ENCODE measurements at places on chromosomes 3 and 15.

DNA sequence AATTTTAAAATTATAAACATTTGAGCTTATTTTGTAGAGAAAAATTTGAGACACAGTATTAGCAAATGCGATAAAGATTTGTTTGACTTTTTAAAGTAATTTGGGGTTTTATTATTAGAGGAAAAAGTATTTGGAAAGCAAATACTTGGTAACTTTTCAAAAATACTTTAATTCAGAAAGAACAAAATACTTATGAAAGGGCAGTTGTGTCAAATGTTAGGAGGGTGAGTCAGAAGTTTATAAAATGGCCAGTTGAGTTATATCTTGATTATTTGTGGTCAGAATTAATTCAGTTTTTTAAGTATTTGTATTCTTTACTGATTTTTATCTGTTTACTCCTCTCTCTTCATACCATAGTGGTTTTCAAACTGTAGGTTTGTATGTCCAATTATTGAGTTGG is 12.1 kb downstream of the LACTB start:
- DNase-seq, result no peak

DNA sequence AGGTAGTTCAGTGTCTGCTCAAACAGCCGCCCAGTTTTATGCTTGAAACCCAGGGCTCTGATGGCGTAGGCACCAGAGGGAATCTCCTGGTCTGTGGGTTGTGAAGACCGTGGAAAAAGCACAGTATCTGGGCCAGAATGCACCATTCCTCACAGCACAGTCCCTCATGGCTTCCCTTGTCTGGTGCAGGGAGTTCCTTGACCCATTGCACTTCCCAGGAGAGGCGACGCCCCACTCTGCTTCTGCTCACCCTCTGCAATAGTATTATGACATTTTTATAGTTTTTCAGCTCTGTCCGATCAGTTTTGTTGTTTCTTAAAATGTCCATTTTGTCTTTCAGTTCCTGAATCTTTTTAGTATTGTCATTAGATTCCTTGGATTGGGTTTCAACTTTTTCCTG is 343.5 kb downstream of the EDEM1 start:
- no peak for DNase-seq

DNA sequence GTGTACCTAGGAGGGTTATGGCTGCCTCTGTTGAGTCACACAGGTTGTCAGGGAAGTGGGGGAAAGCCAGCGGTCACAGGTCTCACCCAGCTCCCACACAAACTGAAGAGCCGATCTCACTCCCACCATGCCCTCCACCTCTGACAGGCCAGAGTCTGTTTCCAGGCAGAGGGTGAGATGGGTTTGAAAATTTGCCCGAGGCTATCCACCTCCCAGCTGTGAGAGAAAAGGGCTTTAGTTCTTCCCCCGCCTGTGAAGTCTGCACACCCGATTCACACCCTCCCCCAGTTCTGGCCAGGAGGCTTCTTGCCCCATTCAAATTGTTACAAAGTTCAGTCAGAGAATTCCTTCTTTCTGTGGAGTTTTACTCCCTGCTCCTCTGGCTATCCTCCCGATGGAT is 446.9 kb downstream of the EDEM1 start:
- DNase-seq, result no peak

- DNase-seq, result no peak
Measured at GRCh38 chr15:85955501-85956391, 123.9 kb upstream of the AGBL1 start.

DNA sequence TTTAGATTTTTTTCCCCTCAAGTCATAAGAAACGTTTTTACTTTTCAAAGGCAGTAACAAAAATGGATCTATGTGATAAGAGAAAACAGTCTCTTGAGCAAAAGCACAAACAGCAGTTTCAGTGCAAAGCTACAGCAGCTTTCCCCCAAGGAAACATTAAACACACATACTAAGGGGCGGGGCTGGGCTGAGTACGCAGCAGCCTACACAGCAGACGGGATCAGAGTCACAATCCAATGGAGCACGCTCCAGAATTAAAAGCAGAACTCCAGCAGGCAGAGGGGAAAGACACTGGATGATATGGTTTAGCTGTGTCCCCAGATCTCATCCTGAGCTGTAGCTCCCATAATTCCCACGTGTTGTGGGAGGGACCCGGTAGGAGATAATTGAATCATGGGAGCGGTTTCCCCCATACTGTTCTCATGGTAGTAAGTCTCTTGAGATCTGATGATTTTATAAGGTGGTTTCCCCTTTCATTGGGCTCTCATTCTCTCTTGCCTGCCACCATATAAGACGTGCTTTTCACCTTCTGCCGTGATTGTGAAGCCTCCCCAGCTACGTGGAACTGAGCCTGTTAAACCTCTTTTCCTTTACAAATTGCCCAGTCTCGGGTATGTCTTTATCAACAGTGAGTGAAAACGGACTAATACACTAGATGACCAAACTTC is 116.2 kb upstream of the SLCO3A1 start:
- no peak for DNase-seq

- DNase-seq, result no peak
Measured at GRCh38 chr3:114446600-114446999, 152.8 kb downstream of the TIGIT start.

- DNase-seq, result no peak
Measured at GRCh38 chr15:92706201-92706600, 50.6 kb upstream of the FAM174B start.

GRCh38 chr3:193984876-193985275 is 151.1 kb upstream of the HES1 start:
- DNase-seq, result no peak

GRCh38 chr3:50490424-50490823 is 13.0 kb downstream of the CACNA2D2 start:
- no peak for DNase-seq

GRCh38 chr3:100254168-100254777 is 6.5 kb upstream of the TBC1D23 start:
- peak; percentile 22 for DNase-seq

DNA sequence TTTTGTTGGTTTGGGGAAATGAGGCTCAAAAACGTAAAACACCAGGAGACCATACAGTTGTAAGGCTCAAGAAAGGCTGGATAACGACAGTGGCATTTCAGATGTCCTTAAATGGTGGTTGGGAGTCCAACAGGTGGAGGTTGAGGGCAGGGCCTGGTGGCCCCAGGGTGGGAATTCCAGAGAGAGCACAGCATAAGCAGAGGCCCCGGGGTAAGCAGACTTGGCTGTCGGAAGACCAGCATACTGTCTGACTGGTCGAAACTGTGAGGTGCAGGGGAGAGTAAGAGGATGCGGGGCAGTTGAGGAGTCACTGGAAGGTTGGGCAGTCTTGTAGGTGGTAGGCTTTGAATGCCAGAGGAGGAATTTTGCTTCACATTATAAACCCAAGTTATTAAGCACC is 48.3 kb downstream of the SRP14 start:
- DNase-seq, result no peak

DNA sequence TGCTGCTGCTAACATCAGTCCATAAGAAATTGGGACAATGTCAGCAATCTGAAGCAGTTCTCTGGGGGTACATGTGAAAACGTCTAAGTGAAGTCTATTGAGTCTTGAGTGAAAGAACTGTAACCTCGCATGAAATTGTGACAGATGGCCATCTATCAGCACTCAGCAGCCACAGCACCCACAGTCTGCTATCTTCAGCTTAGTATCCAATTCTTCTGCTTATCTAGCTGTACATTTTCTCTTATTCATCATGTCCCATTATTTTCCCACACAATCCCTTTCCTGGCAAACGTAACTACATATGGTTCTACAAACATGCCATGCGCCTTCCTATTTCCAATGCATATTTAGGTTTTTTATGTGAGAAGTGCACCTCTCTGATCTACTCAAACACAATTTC is 629.7 kb downstream of the NTRK3 start:
- DNase-seq, result no peak

GRCh38 chr15:92665100-92665555 is 9.6 kb upstream of the FAM174B start:
- DNase-seq, result no peak

- no peak for DNase-seq
Measured at GRCh38 chr3:132134611-132135010, 99.8 kb upstream of the CPNE4 start.

- no peak for DNase-seq
Measured at GRCh38 chr3:141076797-141077571, 25.8 kb downstream of the SPSB4 start.

GRCh38 chr3:45601156-45601555 is 6.6 kb downstream of the LIMD1 start:
- no peak for DNase-seq

DNA sequence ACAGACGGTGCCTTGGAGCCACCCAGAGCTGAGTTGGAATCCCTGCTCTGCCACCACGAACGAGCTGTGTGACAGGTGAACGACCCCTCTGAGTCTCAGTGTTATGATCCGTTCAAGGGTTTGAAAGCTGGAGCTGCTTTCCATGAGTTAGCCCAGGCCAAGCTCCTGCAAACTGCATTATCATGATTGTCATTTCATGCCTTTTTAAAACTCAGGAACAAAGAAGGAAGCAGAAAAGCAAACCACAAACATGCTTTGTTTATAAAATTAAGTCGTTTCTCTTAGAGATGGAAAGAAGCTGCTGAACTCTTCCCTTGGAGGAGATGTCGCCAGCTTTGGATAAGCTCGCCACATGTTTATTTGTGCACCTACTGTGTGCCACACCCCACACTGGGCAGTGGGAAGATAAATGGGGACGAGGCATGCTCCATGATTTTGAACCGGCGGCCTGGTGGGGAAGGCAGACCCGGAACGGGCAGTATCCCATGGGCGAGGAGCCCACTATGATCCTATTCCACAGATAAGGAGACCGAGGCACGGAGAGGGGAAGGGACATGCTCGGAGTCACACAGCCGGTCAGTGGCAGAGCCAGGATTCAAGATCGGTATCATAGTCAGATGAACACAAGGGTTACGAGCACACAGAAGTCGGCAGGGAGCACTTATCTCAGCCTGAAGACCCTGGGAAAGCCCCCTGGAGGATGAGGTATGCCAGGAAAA is 15.9 kb downstream of the HRH1 start:
- DNase-seq, result no peak

DNA sequence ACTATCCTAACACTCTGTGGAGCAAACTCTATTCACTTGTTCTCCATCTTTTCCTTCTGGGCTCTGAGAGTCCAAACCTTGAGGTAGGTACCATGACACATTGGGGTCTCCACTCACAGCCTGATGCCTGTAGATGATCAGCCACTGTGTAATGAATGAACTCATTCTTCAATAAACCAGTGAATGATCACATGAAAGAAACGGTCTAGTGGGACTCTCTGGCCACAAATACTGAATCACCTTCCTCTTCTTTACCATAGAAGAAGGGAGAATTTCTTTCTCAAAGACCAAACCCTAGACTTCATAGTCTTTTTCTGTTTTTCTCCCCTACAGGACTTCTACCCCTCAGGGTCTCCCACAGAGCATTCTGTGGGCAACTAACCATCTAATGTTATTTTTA is 20.5 kb upstream of the ABHD2 start:
- no peak for DNase-seq

DNA sequence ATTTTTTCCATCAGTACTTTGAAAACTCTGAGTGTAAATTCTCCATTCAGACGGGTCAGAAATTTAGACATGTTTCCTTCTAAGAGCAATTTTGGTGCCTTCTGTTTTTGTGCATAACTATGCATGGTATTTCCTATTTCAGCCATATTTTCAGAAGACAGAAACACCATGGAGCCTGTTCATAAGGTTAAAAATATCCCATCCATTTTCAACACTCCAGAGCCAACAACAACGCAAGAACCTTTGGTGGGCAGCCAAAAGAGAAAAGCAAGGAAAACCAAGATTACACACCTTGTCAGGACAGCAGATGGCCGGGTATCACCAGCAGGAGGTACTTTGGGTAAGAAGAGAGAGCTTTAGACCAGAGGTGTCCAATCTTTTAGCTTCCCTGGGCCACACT is 275.6 kb downstream of the BBX start:
- DNase-seq, result no peak

DNA sequence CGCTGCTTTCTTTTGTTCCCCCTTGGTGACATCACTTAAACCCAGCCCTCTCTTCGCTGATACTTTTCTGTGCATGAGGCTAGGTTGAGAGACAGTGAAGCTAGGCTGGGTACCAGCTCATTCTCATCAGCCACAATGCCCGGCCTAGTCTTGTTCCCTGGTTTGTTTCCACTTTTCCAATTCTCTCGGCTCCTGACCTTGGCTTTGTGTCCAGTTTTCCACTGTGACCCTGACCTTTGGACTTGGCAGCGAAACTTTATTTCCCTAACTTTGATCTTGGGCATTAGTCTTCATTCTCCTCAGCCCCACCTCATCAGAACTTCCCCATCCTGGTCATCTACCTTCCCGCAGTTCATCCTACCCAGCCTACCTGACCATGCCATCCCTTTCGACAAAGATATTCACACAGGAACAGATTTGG is 908 bp upstream of the ADPGK start:
- DNase-seq, result no peak

GRCh38 chr3:5232570-5232969 is 45.1 kb downstream of the EDEM1 start:
- DNase-seq, result no peak

DNA sequence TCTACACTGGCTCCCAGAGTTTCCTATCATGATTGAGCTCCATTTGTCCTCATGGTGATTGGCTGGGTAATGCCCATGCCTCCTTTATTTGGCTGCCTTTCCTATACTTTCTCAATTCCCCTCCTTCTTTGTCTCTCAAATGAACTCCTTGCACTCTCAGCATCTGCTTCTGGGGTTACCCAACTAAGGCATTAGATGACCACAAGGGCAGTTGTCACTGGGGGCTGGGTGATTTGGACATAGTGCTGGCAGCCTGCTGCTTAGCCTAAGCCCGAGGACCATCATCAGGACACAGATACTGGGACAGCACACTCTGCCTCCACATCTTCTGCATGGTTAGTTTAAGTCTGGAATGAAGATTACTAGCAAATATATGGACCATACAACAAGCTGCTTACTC is 49.2 kb upstream of the LRRFIP2 start:
- no peak for DNase-seq

DNA sequence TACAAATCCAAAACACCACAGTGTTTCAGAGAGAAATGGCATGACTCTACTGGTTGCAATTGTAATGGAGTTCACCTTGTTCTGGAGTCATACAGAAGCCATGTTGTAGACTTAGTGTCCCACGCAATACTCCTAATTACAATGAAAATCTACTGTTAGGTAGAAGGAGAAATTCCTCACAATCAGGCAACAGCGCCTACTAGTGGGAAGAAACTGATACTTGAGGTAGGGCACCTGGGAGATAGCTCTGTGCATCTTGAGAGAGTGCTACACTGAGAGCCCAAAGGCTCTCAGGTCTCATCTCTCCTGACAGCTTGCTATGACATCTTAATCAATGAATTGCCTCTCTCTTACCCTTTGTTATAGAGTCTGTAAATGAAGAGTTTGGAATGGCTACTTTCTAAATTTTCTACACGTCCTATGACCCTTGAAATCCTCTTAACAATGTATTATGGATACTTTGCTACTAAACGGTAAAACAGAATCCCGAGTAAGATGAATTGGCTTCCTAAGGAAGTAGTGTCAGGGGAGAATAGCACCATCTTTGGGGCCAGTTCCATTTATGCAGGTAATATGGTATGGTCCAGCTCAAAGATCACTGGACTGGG is 422.7 kb upstream of the TPRG1 start:
- DNase-seq, result peak; percentile 25
